Immature natural killer cell (primary cell): ENCODE measurements at places on chromosomes 4 and X. TPM values are rescaled to one million over a fixed set of nuclear protein-coding genes. Genes with fewer than 3 reads are reported as not detected.

The ZFYVE28 gene
- 14.4 TPM for polyA plus RNA-seq

The YY2 gene
- 0.21 TPM for polyA plus RNA-seq

The GBA3 gene
- not detected for polyA plus RNA-seq

The HSFX3 gene
- not detected for polyA plus RNA-seq

The ARMCX4 gene
- polyA plus RNA-seq: 0.50 TPM
